Foreskin fibroblast (primary cell): ENCODE measurements at places on chromosomes 4 and X.

DNA sequence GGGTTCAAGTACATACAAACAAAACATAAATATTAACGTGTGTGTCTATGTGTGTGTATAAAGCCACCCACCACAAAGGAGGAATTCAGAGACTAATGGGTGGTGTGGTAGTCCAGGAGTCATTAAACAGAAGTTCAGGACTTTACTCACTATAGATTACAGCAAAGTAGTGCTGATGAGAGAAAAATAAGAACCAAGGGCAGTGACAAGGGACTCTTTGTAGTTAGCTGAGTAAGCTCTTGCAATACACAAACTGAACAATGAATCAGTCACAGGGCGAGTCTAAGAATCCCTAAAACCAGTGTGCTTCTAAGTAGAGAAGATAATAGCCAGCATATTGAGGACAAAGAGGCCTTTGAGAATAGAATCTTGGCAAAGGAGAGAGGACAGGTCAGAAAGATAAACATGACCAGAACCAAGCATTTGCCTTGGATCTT is 232.4 kb downstream of the PPP3CA start:
- DNase-seq: peak; percentile 27

DNA sequence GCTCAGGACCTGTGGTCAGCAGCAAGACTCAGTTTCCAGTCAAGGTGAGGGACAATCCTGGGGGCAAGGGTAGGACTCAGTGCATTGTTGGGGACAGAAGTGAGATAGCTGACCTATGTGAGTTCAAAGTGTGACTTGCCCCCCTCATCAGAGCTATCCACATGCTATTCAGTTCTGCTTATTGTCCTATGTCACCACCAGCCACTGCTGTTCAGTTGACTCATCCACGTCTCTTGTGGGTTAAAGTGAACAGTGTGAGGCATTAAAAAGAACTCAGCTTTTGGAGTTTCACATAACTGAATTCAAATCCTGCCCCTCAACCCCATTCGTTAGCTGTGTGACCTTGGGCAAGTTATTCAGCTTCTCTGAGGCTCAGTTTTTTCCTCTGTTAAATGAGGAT is 4.4 kb upstream of the APLN start:
- DNase-seq: no peak

DNA sequence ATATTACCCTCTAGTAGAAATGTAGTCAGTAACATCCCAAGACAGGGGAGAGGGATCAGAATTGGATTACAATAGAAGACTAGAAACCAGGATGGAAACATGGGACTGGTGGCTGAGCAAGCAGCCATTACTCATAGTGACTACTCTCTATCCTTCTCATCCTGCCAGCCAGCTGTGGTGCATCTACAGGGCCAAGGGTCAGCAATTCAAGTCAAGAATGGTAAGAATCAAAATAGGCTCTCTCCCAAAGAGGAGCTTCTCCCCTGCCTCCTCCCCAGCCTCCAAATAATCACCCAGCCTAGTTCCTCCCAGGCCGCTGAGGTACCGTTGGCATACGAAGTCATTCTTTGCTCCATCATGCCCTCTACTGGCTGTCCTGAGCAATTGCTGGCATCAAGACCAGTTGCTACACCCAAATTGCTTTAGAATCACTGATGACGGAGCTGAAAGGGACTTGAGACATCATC is 19.4 kb downstream of the AWAT2 start:
- DNase-seq: peak; percentile 16

DNA sequence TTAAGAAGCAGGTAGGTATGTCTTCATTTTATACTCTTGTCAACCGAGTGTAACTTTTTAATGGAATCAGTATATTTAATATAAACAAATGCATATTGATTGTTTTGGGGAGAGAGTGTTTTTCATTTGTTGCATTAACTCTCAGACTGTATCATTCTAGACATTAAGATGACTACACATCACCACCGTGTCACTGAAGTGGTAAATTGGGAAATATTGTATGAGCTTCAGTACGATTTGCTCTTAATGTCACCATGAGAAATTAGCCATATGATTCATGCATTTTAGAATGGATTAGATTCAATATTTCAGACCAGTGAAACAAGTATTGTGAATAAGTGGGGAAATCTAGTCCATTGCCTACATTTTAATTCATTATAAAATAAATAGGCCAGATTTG is 9.7 kb upstream of the MFAP3L start:
- DNase-seq: no peak

DNA sequence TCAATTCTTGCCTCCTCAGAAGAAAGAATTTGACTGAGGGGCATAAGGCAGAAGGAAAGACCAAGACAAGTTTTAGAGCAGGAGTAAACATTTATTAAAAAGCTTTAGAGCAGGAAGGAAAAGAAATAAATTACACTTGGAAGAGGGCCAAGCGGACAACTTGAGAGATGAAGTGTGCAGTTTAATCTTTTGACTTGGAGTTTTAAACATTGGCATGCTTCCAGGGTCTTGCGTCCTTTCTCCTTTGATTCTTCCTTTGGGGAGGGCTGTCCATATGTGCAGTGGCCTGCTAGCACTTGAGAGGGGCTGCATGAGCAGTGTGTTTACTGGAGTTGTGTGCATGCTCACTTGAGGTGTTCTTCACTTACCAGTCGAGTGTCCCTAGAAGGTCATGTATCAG is 275.8 kb upstream of the IL1RAPL1 start:
- DNase-seq: no peak

DNA sequence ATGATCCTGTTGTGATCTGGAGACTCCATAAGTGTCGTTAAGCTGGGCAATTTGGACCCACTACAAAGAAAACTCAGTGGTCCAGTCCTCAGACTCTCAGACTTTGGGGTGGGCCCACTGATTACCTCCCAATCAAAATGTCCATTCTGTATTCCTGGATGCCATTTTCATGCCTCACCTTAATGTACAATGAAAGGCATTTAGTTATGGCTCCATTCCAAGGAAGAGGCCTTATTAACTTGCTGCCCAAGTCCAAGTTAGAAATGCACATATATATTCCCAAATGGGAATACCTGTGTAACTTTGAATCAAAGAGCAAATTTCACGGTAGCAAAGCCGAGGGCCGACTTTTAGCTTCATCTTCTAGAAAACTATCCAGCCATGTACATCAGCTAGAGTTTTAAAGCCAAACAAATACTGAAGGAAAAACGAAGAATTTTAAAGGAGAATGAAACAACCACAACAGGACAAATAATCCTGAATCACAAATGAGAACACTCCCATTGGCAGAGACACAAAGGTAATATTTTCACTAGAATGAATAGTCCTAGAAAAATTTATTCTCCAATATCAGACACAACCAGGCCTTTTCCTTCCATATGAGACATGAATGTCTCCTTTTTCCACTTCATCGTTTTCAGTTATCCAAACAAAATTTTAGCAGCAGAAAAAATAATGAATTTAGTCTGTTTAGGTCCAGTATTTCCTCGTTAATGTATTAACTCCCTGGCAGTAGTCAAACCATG is 63.7 kb upstream of the HHIP start:
- peak; percentile 45 for DNase-seq

- DNase-seq: no peak
Measured at GRCh38 chr4:129355516-129355915, 259.6 kb downstream of the C4orf33 start.

- DNase-seq: peak; percentile 88
Measured at GRCh38 chr4:33722254-33722653, 2522.1 kb downstream of the ARAP2 start.

DNA sequence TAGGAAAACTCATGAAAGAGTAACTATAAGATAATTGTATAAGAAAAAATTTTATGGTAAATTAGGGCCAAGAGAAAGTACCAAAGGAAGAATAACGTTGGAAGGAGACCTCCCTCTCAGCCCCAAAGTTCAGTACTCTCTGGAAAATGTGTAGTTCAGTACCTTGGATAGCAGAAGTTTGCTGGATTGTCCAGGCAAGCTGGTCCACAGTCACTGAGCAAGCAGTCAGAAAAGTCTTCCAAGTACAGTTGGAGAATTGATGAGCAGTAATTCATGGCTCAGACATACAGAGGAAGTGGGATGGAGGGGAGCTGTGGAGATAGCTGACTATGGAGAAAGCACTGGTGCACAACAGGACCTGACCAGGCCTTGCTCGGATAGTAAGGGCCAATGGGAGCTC is 598.2 kb upstream of the NDST4 start:
- DNase-seq: no peak

- DNase-seq: no peak
Measured at GRCh38 chrX:13008189-13008533, 33.3 kb downstream of the TMSB4X start.

DNA sequence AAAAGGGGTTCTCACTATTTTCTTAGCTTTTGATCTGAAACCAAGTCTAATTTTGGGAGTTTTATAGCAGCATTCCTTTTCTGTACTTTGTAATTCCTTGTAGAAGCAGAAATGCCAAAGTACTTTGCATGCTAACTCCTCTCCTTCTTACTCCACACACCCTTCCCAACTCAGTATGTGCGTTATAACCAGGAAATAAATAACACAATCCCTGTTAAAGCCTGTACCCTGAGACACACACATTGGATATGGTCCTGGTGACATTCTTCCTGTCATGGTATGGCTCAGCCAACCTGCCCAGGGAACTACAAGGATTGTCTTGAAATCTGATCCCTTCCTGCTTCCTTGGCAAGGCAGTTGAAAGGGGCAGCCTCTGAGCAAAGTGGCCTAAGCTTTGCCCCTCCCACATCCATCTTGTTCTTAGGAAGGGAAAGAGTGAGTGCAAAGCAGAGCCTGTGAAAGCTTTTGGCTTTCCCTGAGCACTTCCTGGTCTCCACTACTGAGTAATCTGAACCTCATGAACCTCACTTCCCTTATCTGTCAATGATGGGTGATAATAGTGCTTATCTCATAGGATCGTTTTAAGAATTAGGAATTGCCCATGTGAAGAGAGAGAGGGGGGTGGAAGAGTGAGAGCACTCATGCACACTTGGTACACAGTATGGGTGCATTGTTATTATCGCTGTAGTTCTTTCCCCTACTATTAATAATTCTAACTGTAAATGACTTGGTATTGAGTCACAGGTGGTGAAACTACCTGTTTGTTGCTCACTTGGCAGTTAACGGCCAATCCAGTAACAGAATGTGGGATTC is 109.3 kb downstream of the AFF2 start:
- DNase-seq: no peak

- DNase-seq: no peak
Measured at GRCh38 chr4:84032372-84032771, 466.7 kb downstream of the NKX6-1 start.
